ENCODE measurements at places on chromosomes 11 and 22.
A peak's percentile ranks its signal among the peaks of the same experiment; 100 is the strongest.

DNA sequence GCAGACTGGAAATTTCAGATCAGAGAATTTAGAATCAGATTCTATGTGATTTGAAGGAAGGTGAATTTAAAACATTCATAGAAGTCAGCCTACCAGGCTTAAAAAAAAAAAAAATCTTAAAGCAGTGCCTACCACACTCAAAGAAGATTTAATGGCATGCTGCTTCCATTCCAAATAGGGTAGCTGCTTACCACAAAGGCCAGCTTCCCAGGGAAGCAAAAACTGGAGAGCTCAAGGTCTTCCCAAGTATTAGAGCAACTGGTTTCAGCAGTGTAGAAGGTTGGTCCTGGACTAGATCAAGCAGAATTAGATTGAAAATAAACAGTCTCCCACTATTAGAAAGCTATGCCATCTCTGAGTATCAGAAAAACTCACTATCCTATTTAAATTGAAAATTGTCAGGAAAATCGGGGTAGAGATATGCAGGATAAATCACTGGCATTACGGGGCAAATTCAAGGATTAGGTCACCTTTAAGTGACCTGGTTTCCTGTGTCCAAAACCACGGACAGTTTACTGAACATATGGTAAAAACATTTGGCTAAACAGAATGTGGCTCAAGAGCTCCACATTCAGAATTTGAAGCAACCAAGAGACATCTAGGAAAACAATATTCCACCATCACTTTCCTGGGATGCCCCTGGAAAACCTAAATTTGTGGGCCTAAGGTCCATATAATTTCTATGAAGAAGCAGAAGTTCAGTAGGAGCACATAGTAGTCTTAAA lies 1.3 kb downstream of the C11orf42 start:
- peaks cover 6% of the 10 kb centered on the region for H3K36me3 ChIP-seq
- H3K27ac ChIP-seq, result no peak overlapping the region
- H3K4me1 ChIP-seq, result no peaks in the 10 kb centered on the region
- no peak for DNase-seq

DNA sequence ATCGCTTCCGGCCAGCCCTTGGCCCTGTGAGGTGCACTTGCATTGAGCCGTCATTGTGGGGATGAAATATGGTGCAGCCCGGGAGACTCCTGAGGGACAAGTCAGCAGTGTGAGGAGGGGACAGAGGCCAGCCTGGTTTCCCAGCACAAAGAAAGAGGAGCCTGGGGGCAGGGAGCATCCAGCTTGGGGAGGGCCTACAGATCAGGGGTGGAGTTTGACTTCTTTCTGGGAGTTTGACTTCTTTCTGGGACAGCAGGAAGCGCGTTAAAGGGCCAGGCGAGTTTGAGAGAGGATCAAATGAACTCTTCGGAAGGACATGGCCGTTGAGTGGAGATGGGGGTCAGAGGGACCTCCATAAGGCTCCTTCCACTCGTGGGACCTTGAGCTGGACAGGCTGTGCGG lies 91.9 kb downstream of the LRRC32 start:
- no peak for DNase-seq
- no peak overlapping the region for H3K27ac ChIP-seq
- H3K36me3 ChIP-seq, result no peaks in the 10 kb centered on the region
- peaks cover 5% of the 10 kb centered on the region for H3K4me1 ChIP-seq
- no peak overlapping the region for H3K4me3 ChIP-seq
- H3K27me3 ChIP-seq, result peaks cover 4% of the 10 kb centered on the region

DNA sequence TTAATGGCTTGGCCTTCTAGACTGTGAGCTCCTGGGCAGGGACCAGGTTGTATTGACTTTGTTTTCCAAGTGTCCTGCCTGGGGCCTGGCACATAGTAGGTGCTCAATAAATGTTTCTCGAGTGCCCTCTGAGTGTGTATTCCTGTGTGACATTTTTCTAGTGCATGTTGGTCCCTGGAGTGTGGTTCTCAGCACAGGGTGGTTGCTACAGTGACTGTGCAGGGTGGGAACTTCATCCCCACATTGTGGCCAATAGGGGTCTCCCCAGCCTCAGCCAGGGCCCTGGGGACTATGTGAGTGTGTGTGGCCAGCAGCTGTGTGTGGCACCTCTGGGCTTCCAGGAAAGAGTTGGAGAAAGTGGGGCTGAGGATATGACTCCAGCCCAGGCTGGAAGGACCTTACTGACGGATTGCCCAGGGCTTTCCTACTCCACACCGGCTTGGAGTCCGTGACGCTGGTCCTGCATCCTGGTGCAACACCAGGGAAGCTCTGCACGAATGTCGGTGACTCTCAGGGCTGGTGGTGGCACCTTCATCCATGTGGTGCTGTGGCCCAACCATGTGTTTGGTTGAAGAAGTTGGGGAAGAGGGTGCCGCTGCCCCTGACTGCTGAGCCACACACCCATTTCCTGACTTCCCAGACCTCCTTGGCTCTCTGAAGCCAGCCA lies 9.0 kb upstream of the MARK2 start:
- peaks cover 2% of the 10 kb centered on the region for H3K4me1 ChIP-seq
- peaks cover 5% of the 10 kb centered on the region for H3K36me3 ChIP-seq
- H3K4me3 ChIP-seq, result no peak overlapping the region
- peak; percentile 25 for DNase-seq

- H3K4me3 ChIP-seq, result no peak overlapping the region
- H3K27ac ChIP-seq, result no peak overlapping the region
- no peaks in the 10 kb centered on the region for H3K27me3 ChIP-seq
- peaks cover 16% of the 10 kb centered on the region for H3K36me3 ChIP-seq
- no peak for DNase-seq
Measured at GRCh38 chr11:27998552-27998951, 109.4 kb downstream of the KIF18A start.

DNA sequence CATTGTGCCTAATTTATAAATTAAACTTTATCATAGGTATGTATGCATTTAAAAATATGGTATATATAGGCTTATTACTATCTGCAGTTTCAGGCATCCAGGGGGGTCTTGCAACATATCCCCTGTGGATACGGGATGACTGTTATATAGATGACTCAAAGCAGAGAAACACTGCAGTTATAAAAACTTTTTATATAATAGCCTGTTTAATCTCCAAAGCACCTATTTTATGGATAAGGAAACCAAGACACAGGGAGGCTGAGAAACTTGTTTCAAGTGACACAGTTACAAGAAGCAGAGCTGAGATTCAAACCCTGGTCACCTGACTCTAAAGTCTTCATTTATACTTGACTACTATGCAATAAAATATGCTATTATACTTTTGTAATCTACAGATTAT lies 897.7 kb downstream of the KCNA4 start:
- DNase-seq, result no peak
- H3K27me3 ChIP-seq, result peaks cover 2% of the 10 kb centered on the region
- no peaks in the 10 kb centered on the region for H3K36me3 ChIP-seq
- no peak overlapping the region for H3K4me3 ChIP-seq

GRCh38 chr11:97389270-97389669 lies 999.5 kb downstream of the JRKL start:
- no peak overlapping the region for H3K27ac ChIP-seq
- H3K4me3 ChIP-seq, result no peak overlapping the region
- no peak for DNase-seq
- H3K36me3 ChIP-seq, result no peaks in the 10 kb centered on the region
